ENCODE measurements at places on chromosomes 5 and 9.

- DNase-seq = no peak
Measured at GRCh38 chr5:179505636-179506261, 44.6 kb upstream of the RUFY1 start.

GRCh38 chr5:39254671-39255070 lies 35.3 kb upstream of the FYB1 start:
- DNase-seq = no peak

GRCh38 chr5:137935190-137935589 lies 45.9 kb downstream of the PKD2L2 start:
- no peak for DNase-seq

DNA sequence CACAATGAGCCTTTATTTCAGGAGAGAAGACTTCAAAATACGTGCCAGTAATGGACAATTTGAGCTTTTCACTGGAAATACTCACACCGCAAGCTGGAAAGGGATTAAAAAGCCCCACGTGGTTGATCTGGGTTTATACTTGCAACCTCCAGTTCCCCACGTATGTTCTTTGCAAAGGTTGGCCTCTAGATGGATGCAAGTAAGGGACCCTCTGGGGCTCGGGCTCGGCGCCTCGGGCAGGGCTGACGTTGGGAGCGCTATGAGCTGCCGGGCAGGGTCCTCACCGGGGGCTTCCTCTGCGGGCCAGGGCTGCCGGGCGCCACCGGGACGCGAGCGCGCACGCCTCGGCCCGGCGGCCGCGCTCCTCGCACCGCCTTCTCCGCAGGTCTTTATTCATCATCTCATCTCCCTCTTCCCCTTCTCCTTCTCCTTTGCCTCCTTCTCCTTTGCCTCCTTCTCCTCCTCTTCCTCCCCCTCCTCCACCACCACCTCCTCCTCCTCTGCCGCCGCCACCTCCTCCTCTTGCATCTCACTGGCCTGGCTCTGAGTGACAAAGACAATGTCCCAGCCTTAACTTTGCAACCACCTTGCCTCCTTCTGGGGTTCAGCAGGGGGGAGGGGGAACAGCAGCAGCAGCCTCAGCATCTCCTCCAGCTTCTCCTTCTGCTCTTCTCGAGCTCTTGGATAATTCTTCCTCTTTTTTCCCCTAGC lies 701 bp upstream of the ZNF462 start:
- DNase-seq = no peak

DNA sequence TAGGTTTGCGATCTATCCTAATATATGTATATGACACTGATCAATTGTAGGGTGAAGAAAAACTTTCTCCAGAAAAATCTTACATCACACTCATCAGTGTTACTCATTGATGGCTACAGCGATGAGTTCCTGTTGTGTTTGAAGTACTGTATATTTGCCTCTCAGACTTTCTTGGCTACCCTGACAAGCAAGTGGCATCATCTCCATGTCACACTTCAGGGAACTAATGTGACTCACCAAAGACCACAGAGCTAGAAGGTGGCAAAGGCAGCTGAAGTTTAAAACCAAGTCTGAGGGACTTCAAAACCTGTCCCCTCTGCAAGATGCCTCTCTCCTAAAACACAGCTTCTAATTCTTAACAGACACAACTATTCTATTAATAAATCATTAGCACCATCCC lies 451.4 kb downstream of the CTNND2 start:
- DNase-seq = no peak

- DNase-seq = no peak
Measured at GRCh38 chr9:128164307-128164885, 4.3 kb downstream of the BBLN start.

DNA sequence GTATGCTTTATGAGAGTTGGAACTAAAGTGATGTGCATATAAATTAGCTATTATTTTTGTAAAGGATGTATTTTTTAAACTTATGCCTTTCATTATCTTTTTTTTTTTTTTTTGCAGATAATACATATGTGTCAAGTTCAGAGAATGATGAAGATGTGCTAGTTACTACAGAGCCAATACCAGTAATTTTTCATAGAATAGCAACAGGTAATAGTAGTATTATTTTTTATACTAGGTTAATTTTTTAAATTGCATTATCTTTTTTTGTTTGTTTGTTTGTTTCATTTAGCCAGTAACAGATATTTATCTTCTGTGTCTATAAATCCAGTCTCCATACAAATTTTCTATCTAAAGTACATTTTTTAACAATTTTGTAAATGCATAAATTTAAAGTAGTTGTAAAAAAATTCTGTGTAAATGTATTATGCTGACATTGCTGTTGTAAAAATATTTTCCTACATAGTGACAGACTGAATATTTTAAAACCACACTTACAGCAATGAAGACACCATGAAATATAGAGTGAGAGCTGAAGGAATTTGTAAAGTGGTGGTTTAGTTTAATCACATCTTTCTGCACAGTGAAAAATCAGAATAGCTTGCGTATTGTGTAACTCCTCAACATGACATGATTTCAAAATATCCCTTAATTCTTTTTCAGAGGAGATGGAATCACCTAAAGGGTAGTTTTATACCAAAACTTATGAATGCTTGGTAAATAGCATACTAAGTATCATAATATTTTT lies 93.3 kb downstream of the PARP8 start:
- no peak for DNase-seq

- peak; percentile 72 for DNase-seq
Measured at GRCh38 chr9:126611592-126612325, 2.0 kb upstream of the LMX1B start.

DNA sequence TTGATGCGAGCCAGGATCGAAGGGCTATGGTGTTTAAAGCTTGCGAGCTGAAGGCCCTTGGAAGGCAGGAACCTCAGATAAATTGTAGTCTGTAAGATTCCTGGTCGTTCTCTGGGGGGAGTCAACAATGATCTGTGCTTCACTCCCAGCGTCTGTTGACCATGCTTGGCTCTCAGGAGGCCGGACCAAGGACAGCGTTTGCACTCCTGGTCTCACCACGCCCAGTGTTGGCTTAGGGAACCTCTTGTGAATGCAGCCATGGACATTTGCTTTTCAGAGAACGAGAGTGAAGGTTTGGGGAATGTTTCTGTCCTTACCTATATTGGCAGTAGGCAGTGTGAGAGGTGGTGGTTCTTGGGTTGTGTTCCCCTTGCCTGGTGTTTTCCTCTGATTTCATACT lies 60.2 kb upstream of the FAM120AOS start:
- no peak for DNase-seq

- no peak for DNase-seq
Measured at GRCh38 chr5:139644001-139644456, 4.1 kb upstream of the CXXC5 start.

DNA sequence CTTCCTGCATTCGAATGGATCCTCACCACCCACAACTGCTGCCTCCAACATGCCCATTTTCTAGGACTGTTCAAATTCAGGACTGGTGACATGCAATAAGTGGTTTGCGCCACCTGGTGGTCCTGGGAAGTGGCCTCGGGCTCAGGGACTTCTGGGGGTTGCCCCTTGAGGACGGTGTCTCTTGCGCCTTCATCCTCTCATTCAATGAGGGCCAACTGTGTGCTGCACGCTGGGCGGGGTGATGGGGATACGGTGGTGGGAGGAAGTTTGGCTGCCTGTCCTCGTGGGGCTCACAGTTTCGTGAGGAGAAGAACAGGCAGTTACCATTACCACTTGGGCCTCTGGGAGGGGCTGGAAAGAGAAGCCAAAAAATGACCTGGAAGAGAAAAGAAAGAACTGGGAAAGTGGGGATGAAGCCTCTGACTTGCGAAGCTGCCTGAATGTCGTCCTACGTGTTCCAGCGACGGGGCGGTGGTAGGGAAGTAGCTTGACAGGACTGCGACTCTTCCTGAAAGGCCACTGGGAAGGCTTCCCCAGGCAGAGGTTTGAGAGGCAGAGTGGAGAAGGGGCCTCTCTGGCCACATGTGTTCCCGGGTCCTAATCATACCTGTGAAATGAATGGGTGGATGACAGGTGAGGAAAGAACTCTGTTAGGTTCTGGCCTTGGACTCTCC lies 49.0 kb downstream of the PSD2 start:
- peak; percentile 70 for DNase-seq

GRCh38 chr5:178461004-178461730 lies 129.0 kb downstream of the COL23A1 start:
- DNase-seq = peak; percentile 30

DNA sequence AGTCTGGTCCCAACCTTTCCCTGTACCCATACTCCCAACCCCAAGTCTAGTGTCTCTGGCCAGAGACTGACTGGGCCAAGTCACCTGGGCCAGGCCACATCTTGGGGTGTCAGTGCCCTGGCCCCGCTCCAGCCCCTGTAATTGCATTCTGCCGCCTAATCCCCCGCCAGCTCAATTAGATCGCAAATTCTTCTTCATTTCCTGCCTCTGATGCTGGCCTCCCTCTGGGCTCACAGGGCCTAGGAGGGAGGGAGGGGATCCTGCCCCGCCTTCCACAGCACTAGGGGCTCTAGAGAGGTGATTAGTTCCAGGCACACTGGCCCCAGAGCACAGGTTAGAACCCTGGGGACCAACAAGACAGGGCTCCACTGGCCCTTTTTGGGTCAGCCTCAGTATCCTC lies 5.5 kb downstream of the CXXC5 start:
- no peak for DNase-seq

DNA sequence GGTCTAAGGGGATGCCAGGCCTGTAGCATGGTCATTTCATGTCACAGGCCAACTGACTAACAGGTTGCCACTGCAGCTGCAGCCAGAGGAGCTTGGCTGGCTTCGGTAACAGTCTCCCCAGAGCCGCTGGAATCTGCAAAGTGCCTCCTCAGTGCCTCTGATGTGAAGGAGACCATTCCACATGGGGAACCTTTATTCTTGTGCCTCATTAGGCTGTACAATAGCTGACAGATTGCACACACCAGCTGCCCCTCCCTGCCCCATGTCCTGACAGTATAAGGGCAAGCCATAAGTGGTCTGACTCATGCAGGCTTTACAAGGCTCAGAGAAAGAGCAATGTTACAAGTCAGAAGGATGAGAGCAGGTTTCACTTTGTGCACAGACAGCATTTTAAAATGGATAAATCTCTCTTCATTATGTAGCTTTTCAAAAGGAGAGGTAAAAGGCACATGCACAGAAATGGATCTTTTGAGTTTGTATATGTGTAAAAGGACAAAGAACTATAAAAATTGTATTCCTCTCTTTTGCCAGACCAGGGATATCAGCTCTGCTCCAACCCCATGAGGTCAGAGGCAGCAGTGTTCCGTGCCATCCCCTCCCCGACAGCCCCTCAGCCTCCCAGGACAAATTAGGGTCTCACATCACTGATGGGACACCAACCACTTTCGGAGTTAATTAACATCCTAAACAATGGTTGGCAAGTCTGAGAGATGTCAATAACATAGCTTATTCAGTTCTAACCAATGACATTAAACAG lies 467.8 kb downstream of the TMEM232 start:
- no peak for DNase-seq

GRCh38 chr9:101711330-101711941 lies 27.0 kb downstream of the GRIN3A start:
- DNase-seq = peak; percentile 15

- DNase-seq = no peak
Measured at GRCh38 chr9:126001581-126002225, 254.5 kb downstream of the PBX3 start.

- DNase-seq = no peak
Measured at GRCh38 chr5:172140120-172140519, 47.9 kb downstream of the STK10 start.

- no peak for DNase-seq
Measured at GRCh38 chr9:21744841-21745240, 57.6 kb upstream of the MTAP start.

DNA sequence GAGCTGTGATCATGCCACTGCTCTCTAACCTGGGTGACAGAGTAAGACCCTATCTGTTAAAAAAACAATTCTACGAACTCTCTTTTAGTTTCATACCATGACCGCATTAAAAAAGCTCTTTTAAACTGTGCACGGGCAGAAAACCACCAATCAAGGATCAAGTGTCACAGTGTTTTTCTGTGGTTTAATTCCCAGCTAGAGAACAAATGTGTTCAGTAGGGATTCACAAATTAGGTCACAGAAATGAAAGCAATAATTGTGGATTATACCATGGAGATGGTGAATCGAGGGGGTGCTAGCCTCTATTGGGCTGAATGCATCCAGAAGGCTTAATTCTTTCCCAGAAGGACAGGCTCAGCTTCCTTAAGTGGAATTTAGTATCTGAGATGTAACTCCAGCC lies 79.1 kb downstream of the ATG10 start:
- DNase-seq = no peak

- no peak for DNase-seq
Measured at GRCh38 chr9:108536836-108537601, 318.8 kb downstream of the ACTL7B start.

DNA sequence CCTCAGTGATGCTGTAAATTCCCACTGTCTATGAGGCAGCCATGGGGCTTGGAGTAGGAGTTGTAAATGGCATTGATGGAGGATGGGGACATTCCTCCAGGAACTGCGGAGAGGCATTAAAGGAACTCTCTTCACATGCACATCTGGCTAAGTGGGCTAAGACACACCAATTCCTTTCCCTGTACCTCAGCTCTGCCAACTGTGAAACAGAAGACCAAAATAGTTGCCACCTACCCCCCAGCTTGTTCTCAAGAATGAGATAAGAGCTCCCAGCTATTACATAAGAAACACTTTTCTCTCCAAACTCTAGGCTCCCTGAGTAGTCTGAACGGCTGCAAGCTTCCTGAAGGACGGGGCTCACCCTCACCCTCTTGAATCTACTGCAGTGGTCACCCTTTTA lies 144.6 kb upstream of the SLC30A5 start:
- no peak for DNase-seq

- DNase-seq = no peak
Measured at GRCh38 chr9:18190671-18191374, 283.1 kb upstream of the ADAMTSL1 start.

- no peak for DNase-seq
Measured at GRCh38 chr9:137899551-137900360, 22.2 kb downstream of the CACNA1B start.

DNA sequence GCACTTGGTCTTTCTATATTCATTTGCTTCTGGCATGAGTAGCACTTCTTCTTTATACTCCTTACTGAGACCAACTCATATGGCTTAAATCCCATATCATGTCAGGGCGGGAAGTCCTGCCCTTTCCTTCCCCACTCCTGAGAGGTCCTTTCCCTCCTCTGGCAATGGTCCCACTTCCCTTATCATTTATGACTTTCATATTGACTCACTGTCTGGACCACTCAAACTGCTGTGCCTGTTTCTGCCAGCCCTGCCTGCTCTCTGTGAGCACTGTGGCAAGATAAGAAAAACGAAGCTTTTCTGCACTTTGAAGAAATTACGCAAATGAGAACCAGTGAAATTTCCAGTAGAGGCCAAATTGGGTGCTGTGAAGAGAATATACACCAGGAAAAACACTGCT lies 58.1 kb downstream of the ZNF474 start:
- no peak for DNase-seq

All from stimulated activated CD8-positive, alpha-beta memory T cell treated with anti-CD3 and anti-CD28 coated beads, Interleukin-2, amount 100 ng/mL, for 48 hours (primary cell).